Activated CD4-positive, alpha-beta T cell treated with anti-CD3 and anti-CD28 coated beads for 36 hours (primary cell): ENCODE measurements at places on chromosomes 3 and 15. TPM values are rescaled to one million over a fixed set of nuclear protein-coding genes. Genes with fewer than 3 reads are reported as not detected.

DNA sequence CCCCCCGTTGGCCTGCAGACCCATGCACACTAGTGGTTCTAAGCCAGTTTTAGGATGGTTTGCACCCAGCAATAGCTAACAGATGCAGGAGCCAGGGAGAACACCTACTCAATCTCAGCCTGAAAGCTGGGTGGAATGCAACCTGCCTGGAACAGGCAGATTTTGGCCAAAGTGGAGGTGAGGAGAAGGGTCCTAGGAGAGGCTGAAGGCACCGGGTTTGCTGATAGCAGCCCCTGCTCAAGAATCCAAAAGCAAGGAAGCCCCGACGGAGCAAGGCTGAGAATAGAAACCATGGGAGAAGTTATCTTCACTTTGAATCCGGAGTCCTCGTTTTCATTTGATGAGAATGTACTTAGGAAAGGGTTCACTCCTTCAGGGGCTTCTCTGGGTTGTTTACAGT lies 9.9 kb downstream of the RRP9 start:
- H3K4me1 ChIP-seq: no peaks in the 10 kb centered on the region
- no peak overlapping the region for H3K27ac ChIP-seq
- no peaks in the 10 kb centered on the region for H3K27me3 ChIP-seq
- DNase-seq: no peak
- no peak overlapping the region for H3K4me3 ChIP-seq

DNA sequence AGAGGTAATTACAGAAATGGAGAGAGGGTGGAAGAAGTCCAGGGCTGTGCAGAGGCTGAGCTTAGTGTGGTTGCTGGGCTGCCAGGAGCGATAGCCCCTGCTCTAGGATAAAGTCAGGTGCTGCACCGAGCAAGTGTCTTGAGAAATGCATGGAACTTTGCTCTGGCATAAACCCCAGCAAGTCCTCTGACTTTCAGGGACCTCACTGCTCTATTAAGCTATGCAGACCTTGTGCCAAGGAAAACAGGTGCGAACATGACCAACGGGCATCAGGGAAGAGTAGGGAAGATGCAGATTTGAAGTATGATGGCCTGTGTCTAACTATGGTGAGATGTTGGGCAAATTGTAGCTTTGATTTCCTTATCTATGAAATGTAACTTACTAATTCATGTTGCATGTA lies 416.8 kb downstream of the NR2F2 start:
- H3K36me3 ChIP-seq: no peaks in the 10 kb centered on the region
- no peak overlapping the region for H3K27ac ChIP-seq
- no peak overlapping the region for H3K4me3 ChIP-seq
- no peaks in the 10 kb centered on the region for H3K4me1 ChIP-seq
- H3K27me3 ChIP-seq: no peaks in the 10 kb centered on the region

DNA sequence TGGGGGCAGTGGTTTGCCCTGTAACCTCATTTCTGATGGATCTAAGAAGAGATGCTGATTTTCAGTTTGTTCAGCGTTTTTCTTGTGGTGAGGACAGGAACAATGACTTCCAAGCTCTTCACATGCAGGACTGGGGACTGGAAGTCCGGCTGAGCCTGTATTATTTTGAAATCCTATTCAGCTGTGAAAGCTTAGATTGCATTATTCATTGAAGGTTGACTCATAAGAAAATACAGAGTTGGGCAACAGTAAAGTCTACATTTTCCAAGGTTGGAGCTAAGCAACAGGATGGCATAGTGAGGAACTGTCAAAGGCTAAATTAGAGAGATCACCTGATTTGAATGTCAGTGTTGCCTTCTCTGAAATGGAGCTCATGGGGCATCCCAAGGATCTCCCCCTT lies 230.9 kb upstream of the FEZF2 start:
- DNase-seq: no peak
- no peaks in the 10 kb centered on the region for H3K36me3 ChIP-seq
- no peak overlapping the region for H3K4me3 ChIP-seq

DNA sequence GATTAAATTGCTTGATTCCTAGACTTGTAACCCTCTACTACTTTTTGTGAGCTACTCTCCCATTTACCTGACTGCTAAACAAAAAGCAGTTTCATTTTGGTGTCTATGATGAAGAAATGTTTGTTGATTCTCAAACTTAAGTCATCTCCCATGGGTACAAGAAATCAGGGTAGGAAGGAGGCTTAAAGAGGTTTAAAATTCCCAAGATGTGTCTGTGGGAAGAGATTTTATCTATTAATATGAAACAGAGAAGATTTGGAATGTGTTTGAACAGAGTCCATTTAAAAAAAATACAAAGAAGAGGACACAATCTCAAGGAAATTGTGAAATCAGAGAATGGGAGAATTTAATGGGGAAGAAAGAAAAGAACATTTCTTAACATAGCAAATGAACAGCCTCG lies 14.8 kb downstream of the P3H2 start:
- no peak overlapping the region for H3K27ac ChIP-seq
- H3K36me3 ChIP-seq: no peaks in the 10 kb centered on the region
- peaks cover 7% of the 10 kb centered on the region for H3K4me1 ChIP-seq
- H3K4me3 ChIP-seq: no peak overlapping the region
- H3K27me3 ChIP-seq: peaks cover 24% of the 10 kb centered on the region

DNA sequence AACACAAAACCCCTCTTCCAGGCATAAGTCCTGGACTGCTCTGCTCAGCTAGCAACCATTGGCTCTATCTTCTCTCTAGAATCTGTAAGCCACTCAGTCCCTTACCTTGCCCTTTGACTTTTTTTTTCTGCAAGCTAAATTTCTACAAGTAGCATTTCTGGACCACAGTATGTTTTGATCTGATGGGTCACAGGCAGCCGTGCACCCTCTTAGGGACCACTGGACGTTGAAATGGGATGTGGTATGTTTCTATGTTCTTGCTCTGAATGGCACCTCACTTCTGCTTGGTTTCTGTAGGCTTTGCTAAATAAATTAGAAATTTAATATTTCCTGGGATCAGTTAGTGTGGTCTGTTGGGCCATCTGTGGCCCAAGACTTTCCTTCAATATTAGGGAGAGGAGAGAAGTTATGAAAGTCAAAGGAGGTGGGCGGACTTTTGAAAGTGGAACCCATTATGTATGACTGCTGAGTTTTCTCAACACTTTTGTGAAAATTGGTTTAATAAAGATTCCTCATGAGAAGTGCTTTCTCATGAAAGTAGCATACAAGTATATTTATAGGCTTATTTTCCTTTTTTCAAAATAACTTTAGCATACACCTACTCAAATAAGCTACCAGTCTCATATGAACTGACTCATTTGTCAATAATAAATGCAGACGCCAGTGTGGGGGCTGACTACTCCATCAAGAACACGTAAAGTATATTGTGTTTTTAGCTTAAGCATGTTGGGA lies 18.4 kb upstream of the TIPARP start:
- H3K36me3 ChIP-seq: no peaks in the 10 kb centered on the region
- H3K4me3 ChIP-seq: no peak overlapping the region
- no peaks in the 10 kb centered on the region for H3K4me1 ChIP-seq
- DNase-seq: no peak

DNA sequence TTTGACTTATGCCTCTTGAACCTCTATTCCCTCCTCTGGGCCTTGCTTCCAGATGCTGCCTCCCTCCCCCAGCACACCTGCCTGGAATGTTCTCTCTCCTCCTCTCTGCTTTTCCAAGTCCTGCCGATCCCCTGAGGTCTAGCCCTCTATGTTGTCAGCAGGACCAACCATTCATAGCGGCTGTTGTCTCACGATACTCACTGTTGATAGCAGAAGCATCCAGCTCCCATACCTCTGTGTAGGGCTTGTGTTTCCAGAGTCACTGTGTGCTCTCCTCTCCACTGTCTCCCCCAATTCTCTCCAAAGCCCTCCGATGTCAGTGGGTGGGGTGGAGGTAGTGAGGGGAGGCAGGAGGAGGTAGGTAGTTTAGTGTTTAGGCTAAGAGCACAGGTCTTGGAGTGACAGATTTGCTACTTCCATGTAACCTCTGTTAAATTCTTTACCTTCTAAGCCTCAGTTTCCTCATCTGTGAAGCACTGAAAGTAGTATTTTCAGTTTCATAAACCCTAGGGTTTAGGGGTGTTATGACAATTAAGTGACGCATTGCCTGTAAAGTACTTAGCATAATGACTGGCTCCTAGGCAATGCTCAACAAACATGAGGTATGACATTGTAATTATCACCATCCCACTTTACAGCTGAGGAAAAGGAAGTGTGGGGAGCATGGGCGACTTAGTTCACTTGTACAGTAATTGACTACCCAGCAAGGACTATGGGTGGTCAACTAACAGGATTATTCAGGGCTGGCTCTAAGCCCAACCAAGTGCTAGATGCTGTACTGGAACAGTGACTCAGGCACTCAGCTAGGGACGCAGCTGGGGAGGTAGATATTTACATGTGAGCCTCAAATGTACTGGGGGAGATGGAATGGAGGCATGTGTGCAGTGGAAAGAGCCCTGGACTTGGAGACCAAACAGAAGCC lies 122.8 kb downstream of the CACNA1D start:
- H3K4me3 ChIP-seq: no peak overlapping the region
- H3K27ac ChIP-seq: no peak overlapping the region
- DNase-seq: no peak
- H3K36me3 ChIP-seq: no peaks in the 10 kb centered on the region
- no peaks in the 10 kb centered on the region for H3K4me1 ChIP-seq
- H3K27me3 ChIP-seq: peaks cover 17% of the 10 kb centered on the region

DNA sequence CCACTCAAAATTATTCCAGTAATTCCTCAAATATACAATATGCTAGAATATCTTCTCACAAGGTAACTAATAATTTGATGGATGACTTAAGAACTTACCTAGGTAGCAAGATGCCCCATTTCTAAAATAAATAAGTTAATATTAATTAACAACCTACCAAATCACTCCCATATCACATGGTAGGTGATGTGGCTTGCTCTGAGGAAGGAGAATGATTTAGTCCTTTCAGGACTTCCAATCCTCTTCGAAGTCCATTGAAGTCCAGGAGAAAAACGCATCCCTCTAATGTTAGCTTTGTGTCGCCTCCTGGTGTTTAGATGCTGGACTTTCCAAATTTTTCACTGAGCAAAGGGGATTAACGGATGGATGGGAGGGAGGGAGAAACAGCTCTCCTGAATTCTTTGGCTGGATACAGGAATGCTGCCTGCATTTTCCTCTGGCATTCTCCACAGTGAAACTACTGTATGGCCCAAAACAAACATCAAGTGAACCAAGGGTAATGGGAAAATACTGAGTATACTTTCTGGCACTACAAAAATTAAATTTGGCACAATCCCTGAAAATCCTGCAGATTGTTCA lies 58.6 kb downstream of the PRICKLE2 start:
- no peaks in the 10 kb centered on the region for H3K4me1 ChIP-seq
- H3K27ac ChIP-seq: no peak overlapping the region
- H3K36me3 ChIP-seq: no peaks in the 10 kb centered on the region
- no peak overlapping the region for H3K4me3 ChIP-seq
- peaks cover 4% of the 10 kb centered on the region for H3K27me3 ChIP-seq

- no peaks in the 10 kb centered on the region for H3K27me3 ChIP-seq
- no peak overlapping the region for H3K4me3 ChIP-seq
- H3K27ac ChIP-seq: no peak overlapping the region
- H3K36me3 ChIP-seq: peaks cover 26% of the 10 kb centered on the region
- peak; percentile 24 for DNase-seq
- H3K4me1 ChIP-seq: peaks cover 23% of the 10 kb centered on the region
Observed at GRCh38 chr15:40902605-40903561, 8.6 kb downstream of the VPS18 start.

DNA sequence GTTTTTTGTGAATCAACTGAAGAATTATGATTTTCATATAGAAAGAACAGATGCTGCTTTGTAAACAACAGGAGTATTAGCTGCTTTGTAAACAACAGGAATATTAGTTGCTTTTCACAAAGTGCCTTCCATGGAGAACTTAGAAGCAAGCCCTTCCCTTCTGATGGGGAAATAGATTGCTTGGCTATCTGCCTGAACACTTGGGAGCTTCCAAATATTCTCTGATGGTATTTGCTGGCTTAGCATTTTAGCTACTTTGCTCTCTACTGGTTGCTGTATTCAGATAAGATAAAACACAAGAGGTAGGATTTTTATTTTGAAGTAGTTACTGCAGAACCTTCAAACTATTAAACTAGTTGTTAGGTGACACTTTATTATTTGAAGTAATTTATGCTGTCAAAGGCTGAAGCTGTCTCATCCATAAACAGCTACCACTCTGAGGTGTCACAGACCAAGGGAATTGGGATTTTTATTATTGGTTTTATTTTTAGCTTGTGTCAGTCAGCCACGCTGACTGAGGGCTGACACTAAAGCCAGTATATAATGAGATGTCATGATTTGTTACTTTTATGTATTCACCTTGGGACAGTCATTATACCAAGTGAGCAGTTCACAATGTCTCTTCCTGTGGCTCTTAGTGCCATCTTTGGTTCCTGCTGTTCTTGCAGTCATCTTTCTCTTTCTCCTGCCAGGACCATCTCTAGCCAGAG lies 50.0 kb downstream of the ZIC1 start:
- H3K27ac ChIP-seq: no peak overlapping the region
- H3K36me3 ChIP-seq: no peaks in the 10 kb centered on the region
- no peaks in the 10 kb centered on the region for H3K4me1 ChIP-seq
- no peak overlapping the region for H3K4me3 ChIP-seq
- no peaks in the 10 kb centered on the region for H3K27me3 ChIP-seq

DNA sequence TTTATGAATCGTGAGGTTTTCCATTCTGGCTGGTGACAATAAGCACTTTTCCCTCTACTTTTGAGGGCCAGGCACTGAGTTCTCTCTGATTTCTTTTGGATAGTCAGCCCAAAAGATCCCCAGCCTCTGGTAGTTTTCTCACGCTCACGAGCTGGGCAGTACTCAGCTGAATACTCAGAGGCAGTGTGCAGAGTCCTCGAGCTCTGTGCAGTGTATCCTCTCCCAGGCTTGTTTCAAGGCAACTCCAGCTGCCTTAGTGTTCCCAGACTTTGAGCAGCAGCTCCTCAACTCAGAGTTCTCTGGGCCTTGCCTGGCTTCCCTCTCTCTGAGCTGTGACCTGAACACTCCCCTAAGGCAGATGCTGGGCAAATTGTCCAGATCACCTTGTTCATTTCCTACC lies 59.1 kb upstream of the IQSEC1 start:
- no peaks in the 10 kb centered on the region for H3K36me3 ChIP-seq
- no peaks in the 10 kb centered on the region for H3K4me1 ChIP-seq
- no peak for DNase-seq

DNA sequence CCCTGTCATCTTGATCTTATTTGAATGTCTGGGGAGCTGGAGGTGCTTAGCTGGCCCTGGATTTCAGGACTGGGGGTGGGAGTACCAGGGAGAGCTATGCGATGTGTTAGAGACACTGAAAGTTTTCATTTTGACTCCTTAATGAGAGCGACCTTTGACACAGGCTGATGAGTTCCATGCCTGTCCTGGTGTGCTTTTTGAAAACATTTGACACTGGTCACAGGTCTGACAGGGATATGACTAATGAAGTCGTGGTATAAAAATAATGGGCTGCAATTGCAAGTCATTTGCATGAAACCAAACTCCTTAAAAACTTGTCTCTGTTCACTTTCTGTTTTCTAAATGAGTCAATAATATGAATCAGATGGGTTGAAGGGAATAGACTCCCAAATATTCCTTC lies 81.9 kb downstream of the MECOM start:
- H3K4me3 ChIP-seq: no peak overlapping the region
- H3K27me3 ChIP-seq: peaks cover 13% of the 10 kb centered on the region
- H3K4me1 ChIP-seq: peaks cover 3% of the 10 kb centered on the region
- H3K36me3 ChIP-seq: no peaks in the 10 kb centered on the region
- DNase-seq: no peak

- no peak for DNase-seq
- H3K27ac ChIP-seq: no peak overlapping the region
- H3K4me3 ChIP-seq: no peak overlapping the region
- no peaks in the 10 kb centered on the region for H3K4me1 ChIP-seq
- H3K27me3 ChIP-seq: peaks cover 24% of the 10 kb centered on the region
Observed at GRCh38 chr3:125958511-125959316, 10.3 kb upstream of the ROPN1B start.

COL7A1 gene
- 0.65 TPM for total RNA-seq

TGM5 gene
- not detected for total RNA-seq

CAPN3 gene
- total RNA-seq: 2.7 TPM
